Fibroblast of skin of left biceps (primary cell): ENCODE measurements at places on chromosomes 3 and 15.

GRCh38 chr3:177041021-177041729 is 156.1 kb downstream of the TBL1XR1 start:
- peak; percentile 19 for DNase-seq

DNA sequence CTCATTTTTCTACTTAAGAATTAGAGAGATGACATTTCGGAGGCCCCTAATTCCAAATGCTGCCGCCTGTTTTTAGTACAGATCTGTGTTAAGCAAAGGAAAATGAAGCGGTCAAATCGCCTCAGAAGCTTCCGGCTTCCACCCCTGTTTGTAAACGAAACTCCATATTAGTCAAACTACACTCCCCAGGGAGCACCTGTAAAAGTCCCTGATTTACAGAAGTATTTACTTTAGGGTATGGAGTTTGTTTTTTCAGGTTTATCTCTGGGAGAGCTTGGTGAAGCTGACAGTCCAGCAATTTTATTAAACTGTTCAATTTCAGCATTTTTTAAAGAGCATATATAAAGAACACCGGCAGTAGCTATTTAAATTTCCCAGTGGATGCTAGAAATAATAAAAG is 319.8 kb downstream of the FHIT start:
- no peak for DNase-seq

DNA sequence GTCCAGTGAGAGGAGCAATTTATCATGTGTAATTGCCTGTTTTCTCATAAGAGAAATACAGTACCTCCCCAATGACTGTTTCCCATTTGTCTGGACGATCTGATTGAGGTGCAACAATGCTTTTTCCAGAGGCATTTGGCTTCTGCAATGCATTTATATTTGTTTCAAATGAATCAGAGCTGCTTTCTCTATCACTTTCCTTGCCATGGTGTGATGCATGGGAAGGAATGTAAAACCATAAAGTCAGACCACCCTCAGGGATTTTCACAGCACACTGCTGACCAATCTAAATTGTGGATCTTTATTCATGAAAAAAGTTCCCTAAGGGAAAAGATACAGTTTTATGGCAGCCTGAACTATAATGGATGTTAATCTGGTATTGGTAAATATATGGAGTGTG is 333.0 kb downstream of the ZNF385D start:
- peak; percentile 52 for DNase-seq

GRCh38 chr3:171548917-171549316 is 88.7 kb upstream of the TNIK start:
- no peak for DNase-seq

- DNase-seq = no peak
Observed at GRCh38 chr15:40097096-40097967, 11.3 kb downstream of the BMF start.

DNA sequence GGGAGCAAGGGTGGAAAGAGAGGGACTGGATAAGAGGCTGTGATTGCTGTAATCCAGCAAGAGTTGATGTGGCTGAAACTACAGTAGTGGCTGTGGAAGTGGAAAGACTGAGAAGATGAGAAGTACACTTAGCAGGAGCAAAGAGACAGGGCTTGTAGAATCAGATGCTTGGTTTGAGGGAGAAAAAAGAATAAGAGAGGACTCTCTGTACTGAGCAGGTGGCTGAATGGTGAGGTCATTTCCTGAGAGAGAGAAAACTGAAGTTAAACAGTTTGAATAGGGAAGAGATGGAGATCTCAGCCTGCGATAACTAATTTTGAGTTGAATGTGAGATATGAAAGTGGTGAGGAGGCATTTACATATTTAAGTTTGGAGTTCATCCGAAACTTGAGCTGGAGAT is 95.8 kb upstream of the SLC25A36 start:
- no peak for DNase-seq

GRCh38 chr3:174215456-174215855 is 643.7 kb upstream of the NAALADL2 start:
- no peak for DNase-seq

DNA sequence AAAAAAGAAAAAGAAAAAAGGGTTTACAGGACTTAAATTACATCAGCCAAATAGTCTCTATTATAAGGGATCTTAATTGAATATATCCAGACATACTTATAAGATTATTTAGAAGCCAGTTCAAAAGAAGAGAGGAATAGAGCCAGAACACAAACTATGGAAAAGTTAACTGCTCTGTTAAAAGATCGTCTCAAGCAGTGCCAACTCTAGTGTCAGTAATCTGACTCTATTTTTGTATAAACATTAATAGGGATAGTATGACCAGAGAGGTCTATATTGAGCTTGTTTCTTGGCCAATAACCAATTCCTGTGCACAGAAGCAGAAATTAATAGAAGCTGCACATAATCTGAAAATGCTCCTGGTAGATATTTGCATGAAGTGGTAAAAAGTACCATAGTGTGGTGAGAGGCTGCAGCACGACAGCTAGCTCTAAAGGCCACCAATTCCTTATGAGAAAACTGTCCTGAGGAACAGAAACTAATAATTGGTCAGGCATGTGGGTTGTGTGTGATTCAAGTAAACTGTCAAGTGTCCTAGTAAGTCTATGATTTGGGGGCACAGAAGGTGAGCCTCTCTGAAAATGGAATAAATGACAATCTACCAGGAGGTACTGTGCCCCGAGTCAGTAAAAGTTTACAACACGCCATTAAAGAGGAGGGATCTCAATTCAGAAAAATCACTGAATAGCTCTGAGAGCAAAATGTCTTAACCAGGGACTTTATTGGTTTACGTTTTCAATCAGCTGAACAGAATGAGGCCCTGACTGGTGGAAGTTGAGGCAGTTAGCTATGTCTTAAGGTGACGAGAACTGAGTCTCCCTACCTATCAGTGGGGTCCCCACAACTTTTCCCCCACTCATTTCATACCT is 51.5 kb upstream of the NANOGP8 start:
- DNase-seq = no peak

DNA sequence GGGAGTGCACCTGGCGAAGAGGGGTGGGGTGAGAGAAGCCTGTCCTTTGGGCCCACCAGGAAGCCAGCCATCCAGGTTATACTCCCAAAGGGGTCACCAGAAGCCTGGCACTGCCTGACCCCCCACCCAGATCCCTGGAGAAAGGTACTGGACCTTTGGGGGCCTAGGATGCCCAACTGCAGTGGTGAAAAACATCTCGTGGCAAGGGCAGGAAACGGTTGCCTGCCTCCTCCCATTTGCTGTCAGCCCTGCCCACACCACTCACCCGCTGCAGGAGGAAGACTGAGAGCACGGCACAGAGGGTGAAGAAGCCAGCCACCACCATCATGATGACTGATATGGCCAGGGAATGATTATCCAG is 2.2 kb upstream of the ULK3 start:
- DNase-seq = no peak

- DNase-seq = peak; percentile 49
Observed at GRCh38 chr3:43894176-43895049, 203.7 kb downstream of the ABHD5 start.

- no peak for DNase-seq
Observed at GRCh38 chr3:42830437-42831320, 21.4 kb downstream of the ACKR2 start.

DNA sequence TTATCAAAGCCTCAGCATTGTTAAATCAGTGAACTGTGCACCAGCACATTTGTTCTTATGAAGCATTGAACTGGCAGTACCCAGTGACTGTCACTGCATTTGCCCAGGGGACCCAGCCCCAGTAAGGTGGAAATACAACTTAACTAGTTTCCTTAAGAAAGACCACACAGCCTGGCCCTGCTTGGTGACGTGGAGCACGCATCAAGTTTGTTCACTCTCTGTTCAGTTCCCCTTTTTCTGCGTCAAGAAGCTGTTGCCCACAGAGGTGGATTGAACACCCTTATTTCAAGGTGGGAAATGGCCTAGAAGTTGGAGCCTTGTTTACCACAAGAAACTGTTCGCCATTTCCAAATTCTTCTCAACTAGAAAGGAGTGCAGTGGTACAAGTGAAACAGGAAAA is 69.9 kb upstream of the AGBL1 start:
- no peak for DNase-seq

GRCh38 chr3:16864610-16865313 is 20.0 kb upstream of the PLCL2 start:
- DNase-seq = peak; percentile 62

GRCh38 chr3:79845546-79845945 is 77.7 kb upstream of the ROBO1 start:
- no peak for DNase-seq

- no peak for DNase-seq
Observed at GRCh38 chr15:80605591-80606150, 89.4 kb upstream of the ABHD17C start.

GRCh38 chr3:151322511-151322910 is 5.9 kb upstream of the GPR87 start:
- DNase-seq = no peak

DNA sequence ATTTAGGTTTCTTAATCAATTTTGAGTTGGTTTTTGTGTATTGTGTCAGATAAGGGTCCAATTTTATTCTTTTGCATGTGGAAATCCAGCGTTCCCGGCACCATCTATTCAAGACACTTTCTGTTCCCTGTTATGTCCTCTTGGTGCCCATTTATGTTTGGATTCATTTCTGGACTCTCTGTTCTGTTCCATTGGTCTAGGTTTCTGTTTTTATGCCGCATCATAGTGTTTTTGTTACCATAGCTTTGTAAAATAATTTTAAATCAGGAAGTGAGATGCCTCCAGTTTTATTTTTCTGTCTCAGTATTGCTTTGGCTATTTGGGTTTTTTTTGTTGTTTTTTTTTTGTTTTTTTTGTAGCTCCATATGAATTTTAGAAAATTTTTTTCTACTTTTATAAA is 97.1 kb downstream of the LRRC28 start:
- DNase-seq = no peak

DNA sequence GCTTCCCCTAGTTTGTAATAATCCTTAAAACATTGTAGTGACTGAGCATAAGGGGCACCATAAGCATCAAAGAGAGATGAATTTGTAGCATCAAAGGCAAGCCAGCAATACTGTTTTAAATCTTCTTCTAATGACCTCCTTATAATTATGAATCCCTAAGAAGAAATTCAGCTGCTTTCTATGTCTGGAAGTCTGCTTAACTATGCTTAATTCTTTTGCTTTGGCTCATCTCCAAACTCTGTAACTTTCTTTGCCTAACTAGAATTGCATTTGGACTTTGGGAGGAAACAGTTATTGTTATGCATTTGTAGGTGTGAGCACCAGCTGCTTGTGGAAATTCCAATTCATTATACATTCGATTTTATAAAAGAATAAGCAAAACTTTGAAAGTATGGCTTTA is 117.7 kb upstream of the SPATA16 start:
- DNase-seq = no peak

DNA sequence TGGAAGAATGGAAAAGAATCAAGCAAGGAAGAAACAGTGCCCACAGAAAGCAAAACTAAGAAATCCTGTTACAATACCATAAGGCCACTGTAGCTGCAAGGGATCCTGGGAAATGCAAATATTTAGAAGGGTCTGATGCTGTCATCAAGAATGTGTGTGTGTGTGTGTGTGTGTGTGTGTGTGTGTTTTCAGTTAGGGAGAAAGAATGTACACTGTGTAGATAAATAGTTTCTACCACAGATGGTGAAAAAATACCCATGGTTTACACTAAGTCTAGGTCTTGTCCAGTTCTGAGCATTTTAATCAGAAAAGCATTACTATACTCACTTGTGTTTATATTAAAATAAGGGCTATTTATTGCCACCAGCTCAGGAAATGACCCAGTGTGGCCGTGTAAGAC is 355.0 kb downstream of the RBMS3 start:
- DNase-seq = no peak

- no peak for DNase-seq
Observed at GRCh38 chr3:175601521-175601920, 742.4 kb downstream of the NAALADL2 start.

DNA sequence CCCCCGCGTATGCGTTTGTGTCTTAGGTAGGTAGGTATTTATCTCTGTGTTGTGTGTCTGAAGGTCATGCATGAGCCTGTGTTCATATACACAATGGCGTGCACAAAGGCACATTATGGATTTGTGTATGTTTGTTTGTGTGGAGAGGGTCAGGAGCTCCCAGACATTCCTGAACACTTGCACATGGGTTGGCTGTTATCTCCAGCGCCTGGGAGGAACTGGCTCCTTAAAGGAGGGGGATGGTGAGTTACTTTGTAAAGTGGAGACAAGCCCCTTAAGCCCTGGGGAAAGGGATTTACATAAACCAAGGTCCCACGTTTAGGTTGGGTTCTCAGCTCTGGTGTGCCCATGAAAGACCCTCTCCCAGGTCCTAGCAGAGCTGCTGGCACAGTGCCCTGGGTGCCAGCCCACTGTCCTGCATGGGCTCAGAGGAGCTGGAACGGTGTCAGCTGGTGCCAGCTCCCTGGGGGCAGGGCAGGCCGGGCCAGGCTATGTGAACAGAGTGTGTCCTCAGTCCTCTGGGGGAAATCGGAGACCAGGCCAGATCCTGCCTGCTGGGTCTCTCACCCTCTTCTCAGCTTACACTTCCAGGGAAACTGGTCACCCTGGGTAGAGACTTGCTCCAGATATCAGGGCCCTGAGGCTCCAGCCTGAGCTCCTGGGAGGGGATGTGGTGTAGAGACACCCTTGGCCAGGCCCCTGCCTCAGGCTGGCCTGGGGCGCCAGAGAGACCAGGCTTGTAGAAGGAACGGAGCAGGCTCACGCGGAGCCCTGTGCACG is 25.1 kb downstream of the SNX33 start:
- peak; percentile 56 for DNase-seq

- no peak for DNase-seq
Observed at GRCh38 chr3:128587391-128587790, 63.2 kb downstream of the RPN1 start.

DNA sequence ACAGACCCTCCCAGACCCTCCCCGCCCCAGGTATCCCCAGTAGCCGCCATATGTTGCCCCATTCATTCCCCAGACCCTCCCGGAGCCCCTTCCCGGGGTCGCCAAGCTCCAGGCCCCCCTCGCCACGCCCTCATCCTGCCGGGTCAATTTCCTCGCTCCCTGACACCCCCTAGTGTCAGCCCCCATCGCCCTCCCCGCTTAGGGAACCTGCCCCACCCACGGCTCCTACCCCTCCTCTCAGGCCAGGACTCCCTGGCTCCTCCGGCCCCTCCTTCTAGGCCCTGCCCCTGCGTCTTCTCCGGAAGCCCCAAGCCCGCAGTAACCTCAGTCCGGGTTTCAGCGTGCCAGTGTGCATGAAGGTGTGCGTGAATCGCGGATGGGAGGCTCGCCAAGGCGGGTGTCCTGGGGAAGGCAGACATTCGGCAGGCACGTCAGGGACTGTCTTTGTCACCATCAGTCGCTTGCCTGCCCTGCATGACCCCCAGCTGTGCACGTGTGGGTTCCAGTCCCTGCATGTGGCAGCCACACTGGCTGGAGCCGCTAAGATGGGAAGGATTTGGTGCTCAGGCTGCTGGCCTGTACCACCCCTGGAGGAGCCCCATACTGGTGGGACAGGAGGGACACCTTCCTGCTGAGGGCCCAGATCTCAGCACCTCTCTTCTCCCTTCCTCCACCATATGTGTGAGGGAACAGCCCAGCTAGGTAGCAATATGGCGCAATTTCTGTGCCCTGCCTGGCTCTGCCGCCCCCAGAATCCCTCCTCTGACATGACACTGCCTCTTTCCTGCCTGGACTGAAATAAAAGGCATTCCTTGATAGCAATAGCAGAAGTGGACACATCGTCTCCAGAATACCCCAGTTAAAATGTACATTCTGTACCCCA is 693 bp downstream of the DISP2 start:
- no peak for DNase-seq
